ENCODE measurements at places on chromosomes 7 and 10.

GRCh38 chr10:132836248-132836831, 50.4 kb upstream of the NKX6-2 start:
- DNase-seq, result peak; percentile 46

DNA sequence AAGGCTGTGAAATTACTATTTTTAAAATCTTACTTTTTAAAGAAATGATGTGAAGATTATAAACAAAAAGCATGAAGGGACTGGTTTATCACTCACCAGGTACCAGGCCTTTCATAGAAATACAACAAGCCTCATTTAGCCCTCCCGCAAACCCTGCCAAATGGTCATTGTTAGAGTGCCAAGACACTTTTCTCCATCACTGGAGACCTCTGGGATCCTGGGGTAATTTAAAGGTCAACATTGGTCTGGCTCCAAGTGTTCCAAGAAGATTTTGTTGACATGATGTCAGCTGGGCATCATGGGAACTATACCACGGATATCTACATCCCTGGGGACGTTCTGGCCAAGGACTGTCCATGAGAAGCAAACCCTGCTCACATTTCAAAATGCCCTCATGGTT, 138.0 kb upstream of the FRMD4A start:
- DNase-seq, result no peak

- DNase-seq, result no peak
Measured at GRCh38 chr7:117230276-117231046, 92.4 kb downstream of the WNT2 start.

DNA sequence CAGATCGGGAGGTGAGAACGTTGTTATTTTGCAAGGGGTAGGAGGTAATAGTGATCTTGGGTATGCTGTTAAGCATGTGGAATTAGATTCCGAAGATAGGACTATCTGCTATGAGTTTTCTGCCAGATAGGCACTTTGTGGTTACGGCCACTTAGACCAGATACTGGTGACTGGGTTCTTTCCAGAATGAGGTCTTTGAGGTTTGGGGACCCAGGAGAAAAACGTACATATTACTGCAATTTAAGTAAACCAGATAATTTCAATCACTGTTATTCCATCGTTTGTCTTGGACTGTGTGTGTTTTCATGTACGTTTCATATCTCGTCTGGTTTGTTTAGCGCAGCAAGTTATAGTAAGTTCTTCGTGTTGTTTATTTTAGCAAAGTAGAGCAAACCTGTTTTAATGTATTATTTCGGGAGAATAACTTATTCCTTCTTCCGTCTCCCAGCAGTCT, 312 bp downstream of the ARL4A start:
- DNase-seq, result no peak

DNA sequence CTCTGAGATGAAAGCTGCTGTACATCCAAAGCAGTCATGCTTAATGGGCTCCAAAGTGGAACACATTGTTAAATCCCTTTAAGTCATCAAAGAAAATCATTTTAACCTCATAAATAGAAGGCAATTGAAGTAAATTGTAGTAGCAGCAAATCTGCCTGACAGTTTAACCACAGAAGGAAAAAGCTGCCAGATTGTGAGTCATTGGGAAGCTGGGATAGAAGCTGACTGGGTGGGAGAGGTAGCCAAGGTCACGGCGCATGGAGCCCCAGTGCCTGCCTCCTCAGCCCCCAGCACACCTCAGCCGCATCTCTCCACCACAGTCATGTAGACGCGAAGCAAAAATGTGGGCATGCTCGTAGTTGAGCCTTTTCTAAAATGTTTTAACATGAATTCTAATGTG, 44.0 kb downstream of the TARP start:
- no peak for DNase-seq

- DNase-seq, result no peak
Measured at GRCh38 chr10:89085153-89085552, 94.6 kb downstream of the FAS start.

DNA sequence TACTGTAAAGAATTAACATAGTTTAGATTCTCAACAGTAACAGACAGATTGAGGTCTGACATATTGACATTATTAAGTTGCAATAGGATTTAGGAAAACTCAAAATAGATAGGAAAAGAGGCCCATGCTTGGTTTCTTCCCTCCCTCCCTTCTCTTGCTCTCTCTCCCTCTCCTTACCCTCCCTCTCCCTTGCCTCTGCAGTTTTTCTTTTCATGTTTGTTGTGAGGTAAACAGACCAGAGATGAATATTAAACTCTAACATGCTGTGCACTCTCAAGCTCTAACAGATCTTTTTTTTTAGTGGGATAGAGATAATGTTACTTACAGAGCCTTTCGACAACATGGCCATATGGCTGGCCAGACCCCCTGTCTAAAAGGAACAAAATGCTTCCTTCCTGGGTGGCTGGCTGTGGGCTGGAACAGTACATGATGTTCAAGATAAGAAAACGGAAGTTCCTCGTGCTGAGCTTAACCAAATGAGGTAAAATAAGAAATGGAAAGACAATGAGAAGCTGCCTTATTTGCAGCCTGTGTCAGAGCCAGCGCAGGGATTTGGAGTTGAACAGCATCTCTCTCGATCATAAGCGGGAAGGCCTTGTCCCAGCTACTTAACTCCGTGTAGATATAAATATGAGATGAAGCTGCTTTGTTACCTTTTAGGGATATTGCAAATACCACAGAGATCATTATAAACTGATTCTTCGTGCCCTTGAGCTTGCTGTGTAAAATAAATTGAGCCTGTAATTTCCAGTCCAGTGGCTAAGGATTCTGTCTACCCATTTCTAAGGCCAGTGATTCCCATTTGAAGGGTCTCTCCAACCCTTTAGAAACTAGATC, 391.9 kb upstream of the NPVF start:
- DNase-seq, result peak; percentile 29

- DNase-seq, result no peak
Measured at GRCh38 chr10:125177641-125178640, 17.6 kb upstream of the CTBP2 start.

- DNase-seq, result no peak
Measured at GRCh38 chr10:8360365-8360764, 305.9 kb downstream of the GATA3 start.

DNA sequence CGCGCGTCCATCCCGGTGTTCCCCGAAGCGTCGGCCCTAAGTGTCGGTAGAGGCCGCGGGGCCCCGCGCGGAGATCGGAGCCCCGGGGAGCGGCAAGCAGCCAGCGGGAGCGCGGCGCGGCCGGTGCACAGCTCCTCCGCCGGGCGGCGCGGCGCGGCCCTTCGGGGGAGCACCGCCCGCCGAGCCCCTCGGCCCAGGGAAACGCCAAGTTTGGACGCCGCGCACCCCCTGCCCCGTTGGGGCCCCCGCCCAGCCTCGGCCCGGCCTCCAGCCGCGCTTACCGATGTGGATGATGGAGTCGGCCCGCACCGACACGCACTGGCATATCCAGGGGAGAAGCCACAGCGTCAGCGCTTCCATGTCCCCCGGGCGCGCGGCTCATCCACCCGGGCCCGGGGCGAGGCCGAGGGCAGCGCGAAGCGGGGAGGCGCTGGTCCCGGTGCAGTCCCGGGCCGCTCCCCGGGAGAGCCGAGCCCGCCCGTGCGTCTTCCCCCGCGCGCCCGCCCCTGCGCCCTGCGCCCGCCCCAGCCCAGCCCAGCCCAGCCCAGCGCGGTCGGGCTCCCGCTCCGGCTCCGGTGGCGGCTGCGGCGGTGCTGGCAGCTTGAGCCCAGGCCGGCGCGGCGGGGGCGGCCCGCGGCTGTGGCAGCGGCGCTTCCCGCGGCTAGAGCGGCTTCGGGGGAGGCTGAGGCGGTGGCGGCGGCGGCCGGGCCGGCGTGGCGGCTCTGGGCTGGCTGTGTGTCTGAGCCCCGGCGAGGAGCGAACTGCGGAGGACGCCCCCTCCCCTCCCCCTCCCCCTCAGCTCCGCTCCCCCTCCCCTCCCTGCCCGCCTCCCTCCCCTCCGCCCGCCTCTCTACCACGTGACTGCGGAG, at the start of gene GRID1:
Gene GRID1, minus strand, starts transcription at position 763 of the 869 bp plus-strand sequence.
- DNase-seq, result peak; percentile 87

- DNase-seq, result no peak
Measured at GRCh38 chr10:133399123-133399601, 5.2 kb downstream of the MTG1 start.

DNA sequence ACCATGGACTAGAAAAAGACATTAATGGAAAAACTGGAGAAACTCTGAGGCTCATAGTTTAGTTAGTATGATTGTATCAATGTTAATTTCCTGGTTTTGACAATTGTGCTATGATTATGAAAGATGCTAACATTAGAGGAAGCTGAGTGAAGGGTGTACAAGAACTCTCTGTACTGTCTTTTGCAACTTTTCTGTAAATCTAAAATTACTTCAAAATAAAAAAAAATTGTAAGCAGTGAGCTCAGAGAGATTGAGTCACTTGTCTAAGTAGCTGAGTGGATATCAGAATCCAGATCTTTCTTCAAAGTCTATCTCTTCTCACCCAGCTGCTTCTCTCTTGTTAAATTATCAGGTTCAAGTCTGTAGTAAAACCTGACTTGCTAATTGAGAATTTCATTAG, 181.1 kb downstream of the PLCE1 start:
- DNase-seq, result no peak

- DNase-seq, result no peak
Measured at GRCh38 chr10:131808370-131808930, 92.4 kb upstream of the PPP2R2D start.

DNA sequence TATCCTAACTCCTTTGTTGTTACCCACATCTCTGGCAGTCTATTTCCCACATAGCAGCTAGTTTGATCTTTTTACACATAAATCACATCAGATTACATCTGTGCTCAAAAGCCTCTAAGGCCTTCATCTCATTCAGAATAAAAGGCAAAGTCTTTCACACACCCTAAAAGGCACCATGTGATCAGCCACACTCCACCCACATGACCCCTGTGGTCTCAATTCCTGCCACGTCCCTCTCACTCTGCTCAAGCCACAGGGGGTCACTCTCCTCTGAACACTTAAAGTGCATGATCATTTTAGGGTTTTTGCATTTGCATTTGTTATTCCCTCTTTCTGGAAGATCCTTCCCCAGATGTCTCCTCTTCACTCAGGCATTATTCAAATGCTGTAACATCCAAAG, 30.8 kb downstream of the ELAPOR2 start:
- DNase-seq, result no peak

- DNase-seq, result no peak
Measured at GRCh38 chr10:116720668-116721546, 21.5 kb downstream of the HSPA12A start.

DNA sequence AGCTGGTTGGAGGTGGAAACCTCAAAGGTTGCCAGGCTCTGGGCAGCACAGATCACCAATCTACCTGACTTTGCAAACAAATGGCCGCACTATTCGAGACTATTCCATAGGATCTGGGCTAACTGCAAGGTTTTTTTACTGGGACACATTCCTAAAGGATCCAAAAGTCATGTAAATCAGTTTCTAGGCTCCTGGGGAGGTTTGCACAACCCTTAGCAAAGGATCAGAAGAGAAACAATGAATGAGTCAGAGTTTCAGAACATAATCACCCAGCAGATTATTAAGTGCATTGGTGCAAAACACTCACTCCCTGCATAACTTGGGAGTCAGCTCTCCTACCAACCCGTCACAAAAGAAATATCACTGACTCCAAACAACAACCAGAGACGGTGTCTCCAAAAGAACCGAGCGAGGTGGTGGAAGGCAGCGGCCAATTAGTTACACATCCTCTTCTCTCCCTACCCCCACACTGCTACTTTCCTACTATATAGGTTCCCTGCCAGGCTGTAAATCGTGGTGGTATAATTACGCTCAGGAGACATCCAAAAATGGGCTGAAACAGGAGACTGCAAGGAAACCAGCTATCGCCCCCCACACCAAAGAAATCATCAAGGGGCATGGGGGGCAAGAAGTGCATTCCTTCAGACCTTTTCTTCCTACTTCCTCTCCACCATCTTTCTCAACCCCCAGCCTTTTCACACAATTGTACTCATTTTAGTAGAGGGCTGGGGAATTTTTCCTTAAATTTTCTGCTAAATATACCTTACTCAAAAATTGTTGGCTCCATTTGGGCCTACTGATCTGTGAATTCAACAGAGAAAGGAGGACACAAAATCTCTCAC, 3.2 kb downstream of the UBE2H start:
- peak; percentile 49 for DNase-seq

GRCh38 chr7:17195576-17195975, 102.9 kb upstream of the AHR start:
- no peak for DNase-seq

GRCh38 chr10:59561477-59562121, 148.1 kb downstream of the SLC16A9 start:
- no peak for DNase-seq

- no peak for DNase-seq
Measured at GRCh38 chr10:133249975-133250754, 12.5 kb downstream of the VENTX start.

DNA sequence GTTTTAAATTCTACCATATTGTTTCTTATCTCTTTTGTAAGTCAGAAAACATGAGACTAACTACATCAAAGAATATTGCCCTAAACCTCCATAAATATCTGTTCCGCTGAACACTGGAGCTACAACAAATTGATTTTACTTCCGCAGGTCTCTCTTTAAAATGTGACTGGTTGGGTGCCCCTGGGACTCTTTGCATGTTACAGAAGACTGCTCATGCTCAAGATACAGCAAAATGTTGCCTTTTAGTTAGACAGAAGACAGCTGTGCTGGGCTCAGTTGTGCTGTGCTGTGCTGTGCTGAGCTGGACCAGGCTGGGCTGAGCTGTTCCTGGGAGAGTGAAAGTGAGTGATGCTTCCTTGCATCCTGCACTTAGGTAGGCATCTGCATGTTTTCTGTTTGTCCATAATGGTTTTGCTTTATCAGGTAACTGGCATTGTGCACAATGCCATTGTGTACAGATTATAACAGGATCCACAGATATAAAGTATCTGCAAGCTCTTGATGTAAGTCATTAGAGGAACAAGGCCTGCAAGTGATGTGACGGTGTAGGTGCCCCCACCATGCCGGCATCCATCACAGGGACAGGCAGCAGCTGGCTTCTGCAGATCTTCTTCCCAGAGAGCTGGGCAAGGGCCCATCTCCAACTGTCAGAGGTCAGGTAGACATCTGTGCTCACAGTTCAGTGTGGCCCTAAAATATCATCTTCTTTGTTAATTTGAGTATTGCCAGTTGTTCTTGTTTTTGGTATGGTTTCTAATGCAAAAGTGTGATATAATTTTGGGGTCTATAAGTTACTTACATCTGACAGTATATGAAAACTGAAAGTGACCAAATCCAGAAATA, 972.5 kb upstream of the CELF2 start:
- DNase-seq, result no peak

DNA sequence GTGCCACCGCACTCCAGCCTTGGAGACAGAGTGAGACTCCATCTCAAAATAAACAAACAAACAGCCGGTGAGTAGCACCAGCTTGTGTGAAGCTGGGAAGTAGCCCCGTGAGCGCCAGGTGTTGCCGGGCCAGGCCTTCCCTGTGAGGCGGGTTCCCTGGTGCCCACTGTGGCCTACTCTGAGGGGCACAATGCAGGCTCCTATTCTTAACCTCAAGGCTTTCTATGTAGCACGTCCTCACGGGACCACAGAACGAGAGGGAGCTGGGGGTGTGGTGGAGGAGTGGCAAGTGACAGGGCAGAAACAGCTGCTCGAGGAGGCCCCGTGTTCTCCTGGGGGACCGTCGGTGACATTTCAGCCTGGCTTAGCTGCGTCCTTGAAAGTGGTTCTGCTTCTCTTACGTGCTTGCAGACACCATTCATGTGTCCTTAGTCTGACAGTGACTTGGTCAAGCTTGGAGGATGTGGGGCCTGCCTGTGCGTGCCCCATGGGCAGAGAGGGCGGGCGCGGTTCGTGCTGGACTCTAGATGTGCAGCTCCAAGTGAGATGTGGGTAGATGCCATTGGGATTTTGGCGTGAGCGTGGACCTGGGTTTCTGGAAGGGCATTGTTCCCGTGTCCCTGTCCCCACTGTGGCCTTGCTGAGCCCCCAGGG, 116.6 kb downstream of the NKX6-2 start:
- DNase-seq, result no peak

- no peak for DNase-seq
Measured at GRCh38 chr10:44207160-44207559, 177.7 kb downstream of the CXCL12 start.
